ENCODE measurements at places on chromosomes 12 and 14. TPM values are rescaled to one million over a fixed set of nuclear protein-coding genes. Genes with fewer than 3 reads are reported as not detected.

- H3K4me1 ChIP-seq, result no peaks in the 10 kb centered on the region
- no peak overlapping the region for H3K4me3 ChIP-seq
- no peak overlapping the region for H3K27ac ChIP-seq
- no peak for DNase-seq
- no peaks in the 10 kb centered on the region for H3K36me3 ChIP-seq
- H3K27me3 ChIP-seq, result no peaks in the 10 kb centered on the region
These were observed 80.5 kb downstream of the TMEM260 start for GRCh38 chr14:56659964-56660551.

- no peak overlapping the region for H3K4me3 ChIP-seq
- H3K27me3 ChIP-seq, result no peaks in the 10 kb centered on the region
- no peaks in the 10 kb centered on the region for H3K36me3 ChIP-seq
- H3K27ac ChIP-seq, result no peak overlapping the region
- DNase-seq, result peak; percentile 63
These were observed 7.5 kb upstream of the AQP2 start for GRCh38 chr12:49942921-49943624.

DNA sequence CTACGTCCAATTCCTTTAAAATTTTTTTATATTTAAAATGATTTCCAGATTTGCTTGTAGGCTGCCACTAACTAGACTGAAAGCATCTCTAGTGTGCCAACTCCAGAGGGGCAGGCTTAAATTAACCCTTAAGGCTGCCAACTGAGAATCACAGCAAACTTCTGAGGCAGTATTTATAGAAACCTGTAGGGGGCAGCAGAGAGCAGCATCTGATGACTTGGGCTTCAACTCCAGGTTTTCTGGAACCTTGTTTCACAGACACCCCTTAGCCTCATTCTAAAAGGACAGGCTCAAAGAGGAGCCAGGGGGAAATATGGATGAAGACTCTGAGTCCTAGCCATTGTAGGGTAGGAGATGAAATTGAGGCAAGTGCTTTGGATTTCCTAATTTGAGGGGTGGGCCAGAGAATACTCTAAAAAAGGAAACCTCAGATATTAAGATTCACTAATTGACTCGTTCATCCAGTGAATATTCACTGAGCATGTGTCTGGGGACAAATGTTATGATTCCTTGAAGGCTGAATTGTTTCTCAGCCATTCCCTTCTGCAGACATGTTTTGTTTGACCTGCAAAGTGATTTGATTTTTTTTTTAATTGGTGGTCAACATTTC lies 63.3 kb upstream of the HSPB8 start:
- no peak for DNase-seq
- H3K36me3 ChIP-seq, result no peaks in the 10 kb centered on the region
- no peak overlapping the region for H3K27ac ChIP-seq
- no peaks in the 10 kb centered on the region for H3K27me3 ChIP-seq
- no peaks in the 10 kb centered on the region for H3K4me1 ChIP-seq
- H3K4me3 ChIP-seq, result no peak overlapping the region

DNA sequence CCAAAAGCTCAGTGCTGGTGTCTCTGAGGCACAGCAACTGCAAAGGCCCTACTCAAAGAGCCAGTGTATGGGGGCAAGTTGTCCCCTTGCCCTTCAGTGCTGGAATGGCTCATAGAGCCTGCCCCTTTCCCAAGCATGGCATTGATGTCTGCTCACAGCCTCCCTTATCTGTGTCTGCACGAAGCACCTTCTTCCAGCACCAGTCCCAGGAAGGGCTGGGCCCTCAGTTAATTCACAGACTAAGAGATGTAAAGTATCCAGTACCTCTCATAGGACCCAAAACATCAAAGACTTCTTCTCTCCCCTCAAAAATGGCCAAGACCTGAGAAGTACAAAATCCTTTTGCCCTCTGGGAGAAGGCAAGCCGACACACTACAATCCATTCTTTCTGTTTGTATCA lies 1.6 kb upstream of the CMAS start:
- peaks cover 12% of the 10 kb centered on the region for H3K4me1 ChIP-seq
- no peak overlapping the region for H3K4me3 ChIP-seq
- no peaks in the 10 kb centered on the region for H3K27me3 ChIP-seq
- H3K36me3 ChIP-seq, result no peaks in the 10 kb centered on the region

DNA sequence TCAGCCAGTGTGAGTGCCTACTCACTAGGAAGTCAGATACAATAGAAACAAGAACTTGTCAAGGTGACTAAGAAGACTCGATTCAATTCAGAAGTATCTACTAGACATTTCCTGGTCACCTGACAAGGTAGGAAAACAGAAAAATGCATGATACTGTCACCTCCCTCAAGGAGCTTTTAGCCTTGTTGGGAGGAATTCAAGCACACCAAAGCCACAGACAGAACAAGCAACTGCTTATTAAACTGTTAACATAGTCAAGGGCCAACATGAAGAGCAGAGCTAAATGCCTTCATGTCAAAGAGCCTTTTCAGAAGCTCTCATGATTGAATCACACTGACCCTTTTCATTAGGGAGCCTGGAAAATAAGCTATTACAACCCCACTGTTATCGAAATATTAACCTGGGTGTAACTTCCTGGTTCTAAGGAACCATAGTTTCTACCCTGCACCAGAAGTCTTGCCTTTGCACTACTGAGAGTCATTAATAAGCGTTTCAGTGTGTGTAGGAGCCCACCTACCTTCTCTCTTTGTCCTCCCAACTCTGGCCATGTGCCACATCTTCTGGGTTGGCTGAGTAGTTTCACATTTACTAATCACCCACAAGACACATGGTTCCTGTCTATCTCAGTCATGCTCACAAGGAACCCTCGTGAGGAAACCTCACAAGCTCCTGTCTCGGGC lies 31.0 kb upstream of the LGALS3 start:
- DNase-seq, result peak; percentile 64
- H3K4me1 ChIP-seq, result peaks cover 61% of the 10 kb centered on the region
- H3K36me3 ChIP-seq, result no peaks in the 10 kb centered on the region

DNA sequence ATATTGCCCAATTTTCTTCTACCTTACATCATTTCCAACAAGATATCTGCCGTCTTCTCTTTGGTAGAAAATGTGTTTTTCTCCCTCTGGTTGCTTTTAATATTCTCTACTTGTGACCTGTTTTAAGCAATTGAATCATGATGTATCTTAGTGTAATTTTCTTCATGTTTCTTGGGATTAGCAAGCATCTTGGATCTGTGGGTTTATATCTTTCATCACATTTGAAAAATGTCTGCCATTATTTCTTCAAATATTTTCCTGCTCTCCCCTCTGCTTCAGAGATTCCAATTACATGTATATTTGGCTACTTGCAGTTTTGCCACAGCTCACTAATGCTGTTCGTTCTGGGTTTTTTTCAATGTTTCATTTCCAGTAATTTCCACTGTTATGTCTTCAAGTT lies 30.1 kb downstream of the CKAP4 start:
- H3K4me1 ChIP-seq, result no peaks in the 10 kb centered on the region
- no peak overlapping the region for H3K27ac ChIP-seq
- no peak for DNase-seq
- no peak overlapping the region for H3K4me3 ChIP-seq
- H3K36me3 ChIP-seq, result no peaks in the 10 kb centered on the region

DNA sequence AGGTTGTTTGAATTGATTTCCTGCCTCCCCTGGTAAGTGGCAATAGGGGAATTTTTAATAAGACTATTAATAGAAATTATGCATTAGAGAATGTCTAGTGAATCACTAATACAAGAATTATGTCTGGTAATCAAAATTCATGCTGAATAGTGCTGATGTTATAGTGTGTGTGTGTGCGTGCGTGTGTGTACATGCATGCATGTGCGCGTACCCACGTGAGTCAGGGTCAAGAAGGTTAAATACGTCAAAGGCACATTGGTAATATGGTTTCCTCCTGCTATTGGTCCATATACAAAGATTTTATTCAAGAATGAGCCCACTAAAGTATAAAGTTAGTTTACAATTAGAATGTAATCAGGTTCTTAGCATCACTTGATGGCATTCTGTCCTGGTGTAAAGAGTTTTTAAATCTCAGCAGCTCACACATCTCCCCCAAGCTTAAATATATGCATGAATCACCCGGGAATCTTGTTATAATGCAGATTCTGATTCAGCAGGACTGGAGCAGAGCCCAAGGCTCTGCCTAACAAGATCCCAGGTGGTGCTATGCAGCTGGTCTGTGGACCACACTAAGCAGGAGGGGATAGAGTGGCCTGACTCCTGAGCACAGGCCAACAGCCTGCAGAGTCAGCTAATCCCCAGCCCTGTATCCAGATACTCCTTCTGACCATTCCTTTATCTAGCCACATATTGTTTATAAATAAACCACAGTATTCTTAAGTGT lies 43.9 kb downstream of the TTC9 start:
- no peaks in the 10 kb centered on the region for H3K4me1 ChIP-seq
- no peaks in the 10 kb centered on the region for H3K36me3 ChIP-seq

DNA sequence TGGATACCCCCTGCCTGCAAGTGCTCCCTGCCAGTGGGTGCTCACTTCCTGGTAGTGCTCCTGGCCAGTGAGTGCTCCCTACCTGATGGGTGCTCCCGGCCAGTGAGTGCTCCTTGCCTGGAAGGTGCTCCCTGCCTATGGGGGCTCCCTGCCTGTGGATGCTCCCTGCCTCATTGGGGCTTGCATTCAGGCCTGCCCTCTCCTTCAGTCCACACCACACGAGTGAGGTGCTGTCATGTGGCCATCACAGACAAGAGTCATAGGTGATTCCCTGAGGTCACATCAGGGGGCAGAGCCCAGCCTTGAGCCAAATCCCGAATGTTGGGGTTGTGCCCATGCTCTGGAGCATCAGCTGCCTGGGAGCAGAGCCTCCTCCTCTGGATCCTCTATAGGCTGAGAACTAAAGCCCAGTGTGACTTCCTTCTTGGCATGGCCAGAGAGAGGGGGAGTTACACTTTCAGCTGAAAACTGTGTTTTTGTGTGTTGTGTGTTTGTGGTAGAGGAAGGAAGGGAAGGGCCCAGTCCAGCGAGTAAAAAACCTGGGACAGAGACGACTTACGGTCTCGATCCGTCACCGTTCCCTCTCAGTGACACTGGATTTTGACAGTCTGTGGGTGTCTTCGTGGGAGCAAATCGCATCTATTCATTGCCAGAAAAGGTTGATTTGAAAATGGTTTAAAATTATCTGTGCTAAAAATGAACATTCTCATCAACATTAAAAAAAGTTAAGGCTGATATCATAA lies 136.0 kb downstream of the ADGRD1 start:
- no peaks in the 10 kb centered on the region for H3K27me3 ChIP-seq
- H3K27ac ChIP-seq, result no peak overlapping the region
- H3K4me3 ChIP-seq, result no peak overlapping the region
- peak; percentile 14 for DNase-seq

DNA sequence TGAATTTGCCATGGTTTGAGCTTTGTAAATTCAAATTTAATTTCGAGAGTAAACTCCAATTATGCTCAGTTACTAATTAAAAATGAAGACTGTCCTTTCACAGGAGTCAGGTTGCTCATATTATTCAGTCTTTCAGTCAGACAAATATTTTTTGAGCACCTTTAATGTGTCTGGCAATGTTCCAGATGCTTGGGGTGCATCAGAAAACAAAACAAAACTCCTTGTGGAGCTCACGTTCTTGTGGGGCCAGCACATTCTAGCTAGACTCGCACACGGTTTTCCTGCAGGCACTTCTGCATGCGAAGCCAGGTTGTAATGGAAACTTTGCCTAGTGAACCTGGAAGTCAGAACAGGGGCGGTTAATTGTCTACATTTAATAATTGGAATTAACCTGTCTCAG lies 64.0 kb upstream of the ATF1 start:
- H3K27ac ChIP-seq, result no peak overlapping the region
- H3K4me3 ChIP-seq, result no peak overlapping the region
- H3K36me3 ChIP-seq, result peaks cover 100% of the 10 kb centered on the region
- no peak for DNase-seq
- H3K27me3 ChIP-seq, result no peaks in the 10 kb centered on the region

- no peaks in the 10 kb centered on the region for H3K27me3 ChIP-seq
- H3K4me3 ChIP-seq, result no peak overlapping the region
- no peaks in the 10 kb centered on the region for H3K4me1 ChIP-seq
- H3K36me3 ChIP-seq, result peaks cover 14% of the 10 kb centered on the region
These were observed 12.9 kb downstream of the GMFB start for GRCh38 chr14:54475911-54476310.

DNA sequence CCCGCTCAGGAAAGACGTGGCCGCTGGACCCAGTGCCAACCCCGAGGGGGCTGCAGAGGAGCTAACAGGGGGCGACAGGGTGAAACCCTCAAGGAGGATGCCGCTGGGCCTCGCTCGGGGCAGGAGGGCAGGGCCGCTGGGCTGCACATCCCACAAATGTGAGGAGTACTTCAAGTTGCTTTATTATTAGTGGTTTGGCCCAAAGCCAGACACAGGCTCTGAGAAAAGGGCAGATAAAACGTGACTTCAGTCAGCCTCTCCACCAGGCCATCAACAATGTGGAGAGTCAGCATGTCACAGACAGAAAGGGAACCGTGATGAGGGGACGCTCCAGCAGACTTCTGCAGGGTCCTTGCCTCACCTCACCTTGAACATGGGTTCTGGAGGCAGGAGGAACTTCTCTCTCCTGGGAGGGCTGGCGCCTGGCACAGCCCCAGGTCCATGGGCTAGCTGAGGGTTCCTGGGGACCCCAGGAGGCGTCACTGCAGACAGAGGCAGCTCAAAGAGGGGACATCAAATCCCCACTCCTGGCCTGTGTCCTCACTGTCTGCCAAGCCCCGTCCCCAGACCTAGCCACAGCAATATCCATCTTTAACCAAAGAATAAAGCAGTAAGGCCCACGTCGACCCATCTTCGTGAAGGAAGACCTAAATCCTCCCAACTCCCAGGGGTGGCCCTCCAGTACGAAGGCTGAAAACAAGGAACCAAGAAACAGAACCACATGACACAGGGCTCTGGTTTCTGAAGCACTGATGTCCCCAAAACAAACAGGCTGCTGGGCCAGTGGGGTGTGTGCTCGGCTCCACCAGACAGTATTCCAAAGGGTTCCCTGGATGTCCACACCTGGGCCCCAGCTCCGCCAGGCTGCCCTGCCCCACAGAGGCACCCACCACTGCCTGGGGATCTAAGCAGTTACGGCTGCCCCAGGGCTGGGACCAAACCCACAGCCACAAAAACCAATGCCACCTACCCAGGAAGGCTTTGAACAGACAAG lies 35.1 kb downstream of the CCDC85C start:
- DNase-seq, result no peak
- H3K27me3 ChIP-seq, result no peaks in the 10 kb centered on the region
- no peak overlapping the region for H3K4me3 ChIP-seq
- no peak overlapping the region for H3K27ac ChIP-seq

- no peaks in the 10 kb centered on the region for H3K4me1 ChIP-seq
- no peaks in the 10 kb centered on the region for H3K36me3 ChIP-seq
- no peak overlapping the region for H3K27ac ChIP-seq
- no peaks in the 10 kb centered on the region for H3K27me3 ChIP-seq
- H3K4me3 ChIP-seq, result no peak overlapping the region
These were observed 567.2 kb downstream of the SNAPC1 start for GRCh38 chr14:62329427-62329826.

GRCh38 chr12:130846369-130846768 lies 7.3 kb upstream of the STX2 start:
- no peak overlapping the region for H3K27ac ChIP-seq
- no peak for DNase-seq
- no peak overlapping the region for H3K4me3 ChIP-seq
- H3K36me3 ChIP-seq, result no peaks in the 10 kb centered on the region
- no peaks in the 10 kb centered on the region for H3K4me1 ChIP-seq

Gene SOAT2
- not detected for total RNA-seq

Gene DBX2
- 0.12 TPM for total RNA-seq

Gene ZBTB42
- 13.1 TPM for total RNA-seq
